Stimulated activated CD4-positive, alpha-beta T cell treated with anti-CD3 and anti-CD28 coated beads, Interleukin-4, amount 100 ng/mL, for 48 hours (primary cell): ENCODE measurements at places on chromosomes 1 and 21.

DNA sequence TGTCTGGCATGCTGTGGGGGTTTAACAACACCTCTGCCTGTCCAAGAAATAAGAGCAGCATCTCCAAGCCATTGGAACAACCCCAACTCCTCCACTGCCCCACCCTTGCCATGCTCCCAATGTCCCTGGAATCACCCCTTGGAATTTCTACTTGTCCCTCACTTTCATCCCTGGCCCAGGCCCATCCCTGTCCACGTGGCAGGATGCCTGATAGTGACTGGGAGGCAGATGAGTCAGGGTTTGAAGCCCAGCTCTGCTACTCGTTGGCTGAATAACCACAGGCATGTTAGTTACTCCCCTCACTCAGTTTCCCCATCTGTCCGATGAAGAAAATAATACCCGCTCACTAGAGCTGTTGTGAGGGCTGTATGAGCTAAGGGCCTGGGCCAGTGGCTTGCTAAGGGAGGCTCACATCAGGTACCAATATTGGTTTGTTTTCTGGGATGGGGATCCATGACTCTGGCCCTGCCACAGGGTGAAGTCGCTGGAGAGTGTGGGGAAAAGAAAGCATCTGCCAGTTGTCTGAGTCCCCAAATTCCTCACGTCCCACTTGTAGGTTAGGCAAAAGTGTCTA is 99.4 kb upstream of the TLR5 start:
- no peak for DNase-seq

GRCh38 chr1:170162459-170163246 is 16.9 kb downstream of the NTMT2 start:
- DNase-seq = no peak

GRCh38 chr1:51622455-51622913 is 5.6 kb downstream of the OSBPL9 start:
- DNase-seq = no peak

GRCh38 chr1:153259387-153259786 is at the start of gene LORICRIN:
LORICRIN (plus strand) TSS chr1:153259687; CDS start chr1:153260950, 1,263 bp downstream.
- DNase-seq = no peak

- DNase-seq = no peak
Observed at GRCh38 chr1:227753999-227754711, 18.9 kb downstream of the SNAP47 start.

DNA sequence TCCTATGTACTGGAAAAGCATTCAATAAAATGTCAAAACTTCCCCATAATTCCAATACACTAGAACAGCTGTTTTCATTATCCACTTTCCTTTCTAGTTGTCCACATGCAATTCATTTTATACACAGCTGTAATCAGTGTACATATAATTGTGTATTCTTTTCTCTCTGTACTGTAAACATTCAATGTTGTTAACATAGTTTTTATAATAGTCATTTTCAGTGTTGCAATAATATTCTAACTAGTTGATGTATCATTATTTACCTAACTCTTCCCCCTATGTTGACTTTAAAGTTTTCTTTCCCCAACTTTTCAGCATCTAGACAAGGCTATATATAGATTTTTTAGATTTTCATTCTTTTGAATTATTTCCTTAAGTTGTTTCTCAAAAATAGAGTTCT is 44.4 kb downstream of the DIPK1A start:
- no peak for DNase-seq

DNA sequence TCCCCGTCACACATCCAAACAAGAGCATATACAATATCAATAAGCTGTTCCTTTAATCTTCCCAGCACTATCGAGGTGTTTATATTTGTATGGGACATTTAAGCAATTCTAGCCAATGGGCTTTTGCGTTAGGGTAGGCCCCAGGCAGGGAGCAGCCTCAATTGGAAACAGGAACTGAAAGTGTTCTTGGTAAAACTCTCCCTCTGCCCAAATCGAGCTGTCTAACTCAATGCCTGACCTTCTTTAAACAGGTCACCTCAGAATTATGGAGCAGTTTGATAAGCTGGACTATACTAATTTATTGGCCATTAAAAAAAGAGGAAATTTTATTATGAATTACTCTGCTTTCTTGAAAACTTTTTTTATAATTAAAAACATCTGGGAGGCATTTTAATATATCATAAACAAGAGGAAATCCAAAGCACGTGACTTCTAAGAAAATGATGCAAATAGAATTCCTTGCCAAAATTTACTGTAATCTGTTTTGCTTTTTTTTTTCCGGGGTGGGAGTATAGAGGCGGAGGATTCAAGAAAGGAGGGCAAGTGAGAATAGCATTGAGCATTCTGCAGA is 498.1 kb downstream of the LMO4 start:
- DNase-seq = no peak

GRCh38 chr1:226691247-226691646 is 47.8 kb downstream of the ITPKB start:
- DNase-seq = no peak

GRCh38 chr1:18721041-18721440 is 90.4 kb downstream of the PAX7 start:
- no peak for DNase-seq

DNA sequence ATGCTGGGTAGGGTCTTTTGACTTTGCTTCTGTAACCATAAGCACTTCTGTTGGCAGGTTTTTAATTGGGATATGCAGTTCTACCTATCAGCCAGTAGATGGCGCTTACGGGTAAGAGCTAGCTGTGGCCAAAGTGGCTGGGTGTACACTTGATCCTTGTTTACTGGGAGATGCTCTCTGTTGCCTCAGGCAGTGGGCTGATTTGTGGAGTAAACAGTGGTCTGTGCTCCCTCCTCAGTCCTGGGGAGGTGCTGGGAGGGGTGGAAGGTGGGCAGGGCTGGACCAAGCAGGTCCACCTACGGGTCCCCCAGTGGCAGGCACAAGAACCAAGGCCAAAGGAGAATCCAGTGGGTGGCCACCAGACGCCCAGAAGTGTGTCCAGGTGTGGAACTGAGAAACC is 43.4 kb downstream of the RALGPS2 start:
- no peak for DNase-seq

DNA sequence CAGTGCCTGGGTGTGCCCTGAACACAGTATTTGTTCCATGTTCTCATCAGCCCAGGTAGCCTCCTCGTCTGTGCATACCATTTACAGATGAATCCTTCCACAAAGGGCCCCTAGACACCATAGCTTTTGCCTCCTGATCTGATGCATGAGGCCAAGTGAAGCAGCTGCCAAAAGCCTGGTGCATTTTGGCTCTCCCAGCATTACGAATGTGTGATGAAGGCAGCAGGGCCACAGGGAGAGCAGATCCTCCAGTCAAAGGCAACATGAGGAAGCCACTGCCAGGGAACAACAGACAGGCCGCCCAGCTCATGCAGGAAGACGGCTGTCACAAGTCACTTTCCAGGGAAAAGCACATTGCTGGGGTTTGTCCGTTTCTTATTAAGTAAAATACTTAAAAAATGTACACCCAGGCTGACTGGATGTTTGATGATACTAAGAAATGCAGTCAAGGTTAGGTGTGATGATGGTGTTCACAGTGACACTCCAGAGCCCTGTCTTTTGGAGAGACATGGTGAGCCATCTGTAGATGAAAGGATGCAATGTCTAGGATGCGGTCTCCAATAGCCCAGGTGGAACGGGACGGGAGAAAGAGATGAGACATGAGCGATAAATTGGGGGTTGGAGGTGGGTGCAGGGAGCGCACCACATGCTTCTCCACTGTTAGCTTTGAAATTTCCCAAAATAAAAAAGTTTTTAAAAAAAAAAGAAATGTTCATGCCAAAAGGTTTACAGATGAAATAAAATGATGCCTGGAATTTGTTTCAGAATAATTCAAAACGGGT is 48.7 kb downstream of the NPHP4 start:
- no peak for DNase-seq

DNA sequence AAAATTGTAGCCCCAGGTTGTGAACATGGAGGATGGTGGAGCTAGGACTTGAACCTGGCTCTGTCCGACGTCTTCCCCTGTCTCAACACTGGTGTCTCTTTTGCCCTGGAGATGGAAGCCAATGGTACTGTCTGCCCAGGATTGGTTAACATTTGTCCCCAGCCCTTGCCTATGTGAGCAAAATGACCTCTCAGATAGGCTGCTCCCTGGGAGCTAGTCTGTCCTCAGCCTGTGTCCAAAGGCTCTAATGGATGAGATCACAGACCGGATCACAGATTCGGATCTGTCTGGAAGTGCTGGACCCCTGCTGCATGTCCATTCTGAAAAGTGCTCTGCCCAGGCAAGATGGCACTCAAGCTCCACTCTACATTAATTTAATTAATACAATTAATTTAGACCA is 394.4 kb upstream of the VAMP3 start:
- DNase-seq = no peak

GRCh38 chr1:55463814-55464475 is 248.8 kb upstream of the USP24 start:
- no peak for DNase-seq

GRCh38 chr21:31943561-31943960 is 70.7 kb downstream of the HUNK start:
- DNase-seq = no peak

DNA sequence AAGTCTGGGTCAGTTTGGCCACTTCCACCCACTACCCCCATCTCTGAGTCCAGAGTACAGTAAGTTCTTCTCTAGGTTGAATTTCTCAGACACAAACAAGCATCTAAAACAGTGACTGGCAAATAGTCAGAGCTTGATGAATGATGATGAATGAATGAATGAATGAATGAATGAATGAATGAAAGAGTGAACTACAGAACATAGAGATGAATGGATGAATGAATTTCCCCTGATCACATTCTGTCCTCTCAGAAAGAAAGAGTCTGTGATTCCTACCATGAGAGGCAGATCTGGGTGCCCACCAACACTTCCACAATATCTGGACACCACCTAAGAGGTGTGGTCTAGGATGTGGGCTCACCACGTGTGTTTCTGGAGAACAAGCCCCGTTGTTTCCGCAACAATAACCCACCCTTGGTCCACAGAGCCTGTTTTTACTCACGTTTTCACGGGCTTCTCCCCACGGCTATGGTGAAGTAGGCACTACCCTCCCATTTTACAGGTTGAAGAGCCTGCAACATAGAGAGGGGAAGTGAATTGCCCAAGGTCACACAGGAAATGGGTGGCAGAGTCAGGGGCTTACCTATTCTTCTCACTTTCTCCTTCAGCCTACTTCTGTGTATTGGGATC is 40.2 kb upstream of the IFFO2 start:
- DNase-seq = no peak

DNA sequence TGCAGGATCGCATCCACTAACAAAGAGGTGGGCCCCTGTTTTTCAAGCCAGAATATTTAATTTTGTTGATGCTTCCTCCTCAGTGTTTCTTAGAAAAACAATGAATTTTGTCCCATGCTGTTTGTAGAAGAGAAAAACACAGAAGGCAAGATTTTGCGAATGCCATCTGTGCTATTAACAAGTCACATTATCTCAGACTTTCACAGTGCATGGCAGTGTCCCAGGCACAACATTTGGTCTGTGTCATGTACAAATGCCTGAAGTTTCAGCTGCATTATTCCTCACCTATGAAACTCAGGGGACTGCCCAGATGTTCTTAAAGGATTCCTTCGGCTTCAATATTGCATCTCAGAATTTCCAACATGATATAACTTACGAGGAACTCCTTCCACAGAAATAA is 99.6 kb upstream of the ZC3H11B start:
- no peak for DNase-seq

DNA sequence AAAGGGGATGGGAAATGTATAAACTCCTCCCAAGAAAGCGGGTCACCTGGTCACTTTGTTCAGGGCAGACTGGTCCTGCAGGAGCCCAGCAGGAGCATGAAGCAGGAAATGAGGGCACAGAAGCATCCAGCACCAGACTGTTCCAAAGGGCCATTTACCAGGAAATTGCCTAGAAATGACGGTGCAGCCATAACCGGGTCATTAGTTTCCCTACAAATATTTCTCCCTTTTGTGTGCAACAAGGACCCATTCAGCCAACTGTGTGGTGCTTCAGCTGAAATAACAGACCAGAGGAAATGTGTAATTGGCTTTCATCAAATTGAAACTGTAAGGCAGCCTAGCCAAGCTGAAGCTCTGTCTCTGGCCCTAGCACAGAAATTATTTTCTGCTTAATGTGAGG is 7.6 kb upstream of the CTTNBP2NL start:
- DNase-seq = no peak

DNA sequence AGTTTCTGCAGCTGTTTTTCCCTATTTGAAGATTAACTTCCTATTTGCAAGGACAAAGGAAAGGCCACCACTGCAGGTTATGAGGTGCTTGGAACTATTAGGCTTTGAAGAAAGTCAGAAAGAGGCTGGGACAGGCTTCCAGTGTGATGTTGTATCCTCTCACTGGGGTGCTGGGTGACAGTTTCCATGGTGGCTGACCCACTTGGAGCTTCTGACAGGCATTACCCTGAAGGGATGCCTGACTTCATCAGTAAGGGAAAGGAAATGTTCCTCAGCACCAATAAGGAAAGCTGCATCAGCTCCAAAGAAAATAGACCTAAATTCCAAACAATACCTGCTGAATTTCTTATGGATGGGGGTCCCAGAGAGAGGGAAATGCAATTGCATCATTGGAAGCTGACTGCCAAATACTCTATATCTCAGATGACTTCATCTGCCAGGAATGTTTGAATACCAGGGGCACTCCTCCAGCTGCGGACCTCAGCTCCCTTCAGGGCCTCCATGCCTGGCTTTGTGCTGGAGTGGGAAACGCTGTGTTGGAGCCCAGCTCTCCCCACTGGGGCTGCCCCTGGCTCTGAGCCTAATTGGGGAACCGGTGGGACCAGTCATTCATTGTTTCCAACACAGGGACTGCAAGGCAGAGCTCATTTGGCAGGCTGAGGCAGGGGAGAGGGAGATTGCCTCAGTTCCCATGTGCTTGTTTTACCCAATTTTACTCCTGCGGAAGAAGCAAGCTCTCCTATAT is 76.6 kb downstream of the RGL1 start:
- DNase-seq = no peak

- peak; percentile 51 for DNase-seq
Observed at GRCh38 chr1:23343221-23344110, 618 bp downstream of the HNRNPR start.

DNA sequence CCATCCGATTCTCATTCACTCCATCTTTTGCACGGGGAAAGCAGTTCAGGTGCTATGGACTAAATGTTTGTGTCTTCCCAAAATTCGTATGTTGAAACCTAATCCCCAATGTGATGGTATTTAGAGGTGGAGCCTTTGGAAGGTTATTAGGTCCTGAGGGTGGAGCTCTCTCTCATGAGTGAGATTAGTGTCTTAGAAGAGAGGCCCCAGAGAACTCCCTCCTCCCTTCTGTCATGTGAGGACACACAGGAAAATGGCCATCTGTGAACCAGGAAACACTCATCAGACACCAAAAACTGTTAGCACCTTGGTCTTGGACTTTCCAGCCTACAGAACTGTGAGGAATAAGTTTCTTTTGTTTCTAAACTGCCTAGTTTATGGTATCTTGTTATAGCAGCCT is 15.8 kb upstream of the CCDC190 start:
- no peak for DNase-seq
